HuH-7 (cell line): ENCODE measurements at places on chromosomes 4 and X.

DNA sequence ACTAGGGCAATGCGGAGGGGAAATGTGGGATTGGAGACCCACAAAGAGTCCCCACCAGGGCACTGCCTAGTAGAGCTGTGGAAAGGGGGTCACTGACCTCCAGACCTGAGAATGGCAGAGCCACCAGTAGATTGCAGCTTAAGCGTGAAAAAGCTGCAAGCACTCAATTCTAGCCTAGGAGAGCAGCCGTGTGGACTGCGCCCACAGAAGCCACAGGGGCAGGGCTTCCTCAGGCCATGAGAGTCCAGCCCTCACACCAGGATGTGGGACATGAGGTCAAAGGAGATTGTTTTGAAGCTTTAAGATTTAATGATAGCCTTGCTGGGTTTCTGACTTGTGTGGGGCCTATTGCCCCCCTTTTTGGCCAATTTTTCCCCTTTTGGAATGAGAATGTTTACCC lies 379.0 kb downstream of the INPP4B start:
- DNase-seq, result no peak

DNA sequence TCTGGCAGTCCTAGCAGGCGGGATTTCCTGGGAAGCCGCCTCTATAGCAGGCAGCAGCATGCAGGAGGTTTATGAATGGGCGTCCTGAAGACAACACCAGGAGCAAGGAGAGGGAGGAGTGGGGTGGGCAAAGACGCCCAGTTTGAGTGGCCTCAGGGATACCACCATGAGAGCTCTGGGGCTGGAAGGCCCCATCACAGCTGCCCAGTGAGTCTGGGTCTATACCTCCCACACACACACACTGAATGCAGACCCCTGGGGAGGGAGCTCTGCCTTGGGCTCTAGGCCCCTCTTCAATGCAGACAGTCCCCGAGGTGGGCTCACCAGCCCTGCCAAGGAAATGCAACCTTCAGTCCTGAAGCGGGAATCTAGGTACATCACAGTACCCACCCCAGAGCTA lies 98.6 kb downstream of the AFAP1 start:
- no peak for DNase-seq

GRCh38 chr4:10173037-10173753 lies 56.6 kb upstream of the WDR1 start:
- no peak for DNase-seq

DNA sequence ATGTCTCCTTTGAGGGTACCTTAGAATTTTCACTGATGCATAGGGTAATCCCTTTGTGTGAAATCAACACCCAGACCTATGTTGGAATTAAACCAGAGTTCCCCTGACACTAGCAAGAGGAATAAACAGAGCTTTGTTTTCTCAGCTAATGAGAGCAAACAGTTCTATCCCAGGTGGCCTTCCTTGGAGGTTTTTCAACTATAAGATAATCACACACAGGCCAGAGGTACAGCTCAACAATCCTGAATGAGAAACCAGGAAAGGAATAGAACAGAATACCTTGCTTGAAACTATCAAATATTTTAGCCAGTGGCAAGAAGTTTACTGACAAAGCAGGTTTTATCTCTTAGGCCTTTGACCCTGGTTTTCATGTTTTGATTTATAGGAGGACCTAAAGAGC lies 100.2 kb downstream of the OTC start:
- no peak for DNase-seq

- DNase-seq, result no peak
These were observed 74.1 kb upstream of the PPP3CA start for GRCh38 chr4:101421386-101421785.

- no peak for DNase-seq
These were observed 1577.5 kb upstream of the PCDH7 start for GRCh38 chr4:29142708-29143107.

GRCh38 chrX:57453901-57454300 lies 137.9 kb upstream of the ZXDB start:
- DNase-seq, result no peak

DNA sequence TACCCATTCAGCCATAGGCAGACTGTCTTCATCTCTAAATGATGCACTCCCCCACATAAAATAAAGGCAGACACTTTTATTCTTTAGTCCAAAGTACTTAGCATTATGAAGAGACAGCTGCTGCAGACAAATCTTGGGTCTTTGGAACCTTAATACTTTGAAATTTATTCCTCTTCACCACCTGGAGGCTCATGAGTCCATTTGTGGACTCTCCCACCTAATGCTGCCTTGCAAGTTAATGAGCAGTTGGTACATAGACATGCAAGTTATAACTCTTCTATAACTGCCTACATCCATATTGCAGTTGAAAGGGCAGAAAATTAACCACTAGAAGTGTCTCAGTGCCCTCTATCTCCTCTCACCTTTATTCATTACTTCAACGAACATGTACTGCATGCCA lies 118.6 kb upstream of the CPEB2 start:
- no peak for DNase-seq

- DNase-seq, result no peak
These were observed 222.4 kb downstream of the GPAT3 start for GRCh38 chr4:83758285-83758684.

DNA sequence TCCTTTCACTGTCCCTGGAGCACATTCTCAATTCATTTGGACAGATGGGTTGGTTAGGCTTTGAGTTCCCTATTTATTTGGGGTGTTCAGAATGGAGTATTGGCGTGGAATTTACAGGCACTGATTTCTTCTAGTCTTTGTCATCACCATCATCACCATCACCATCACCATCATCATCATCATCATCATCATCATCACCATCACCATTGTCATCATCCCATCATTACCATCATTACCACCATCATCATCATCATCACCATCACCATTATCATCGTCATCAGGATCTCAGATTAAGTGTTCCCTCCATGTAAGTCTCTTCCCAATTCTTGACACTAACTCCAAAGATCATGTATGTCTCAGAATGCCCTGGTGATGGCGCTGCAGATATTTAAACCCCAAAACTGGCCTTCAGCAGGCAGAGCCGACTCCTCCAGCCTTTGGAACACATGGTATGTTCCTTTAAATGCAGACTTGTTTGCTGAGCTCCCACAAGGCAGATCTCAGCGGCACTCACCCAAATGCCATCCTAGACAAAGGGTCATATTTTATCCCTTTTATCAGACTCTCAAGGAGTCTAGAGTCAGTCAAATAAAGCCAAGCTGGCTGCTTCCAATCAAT lies 19.8 kb upstream of the FAM9A start:
- no peak for DNase-seq

DNA sequence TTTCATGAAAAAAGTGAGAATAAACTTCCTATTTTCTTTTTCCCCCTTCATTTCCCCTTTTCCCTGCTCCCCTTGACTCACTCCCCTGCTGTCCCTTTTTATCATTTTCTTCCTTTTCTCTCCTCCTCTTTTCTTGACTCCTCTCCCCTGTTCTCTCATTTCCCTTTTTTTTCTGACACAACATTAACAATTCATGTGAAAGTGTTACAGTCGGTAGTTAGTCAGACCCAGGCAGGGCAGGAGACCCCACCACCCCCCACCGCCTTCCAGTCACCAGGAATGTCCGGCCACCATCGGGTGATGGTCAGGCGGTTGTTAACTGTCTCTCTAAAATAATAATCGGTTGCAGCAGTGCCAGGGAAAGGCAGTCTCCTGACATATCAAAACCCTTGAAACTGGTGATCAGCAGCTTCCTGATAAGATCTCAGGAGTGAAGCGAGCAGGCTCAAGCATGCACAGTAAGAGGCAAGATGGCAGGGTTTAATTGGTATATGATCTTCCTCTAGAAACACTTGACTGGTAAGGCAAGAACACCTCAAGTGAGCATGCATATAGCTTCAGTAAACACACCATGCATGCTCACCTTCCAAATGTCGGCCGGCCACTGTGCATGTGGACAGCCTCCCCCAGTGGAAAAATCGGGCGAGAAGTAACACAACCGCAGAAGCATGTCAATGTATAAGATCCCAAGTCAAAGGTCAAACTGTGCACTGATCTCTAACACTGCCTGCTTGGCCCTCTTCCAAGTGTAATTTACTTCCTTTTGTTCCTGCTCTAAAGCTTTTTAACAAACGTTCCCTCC lies 191.4 kb downstream of the NDST4 start:
- no peak for DNase-seq

- peak; percentile 10 for DNase-seq
These were observed 30.2 kb upstream of the NKX6-1 start for GRCh38 chr4:84529169-84529751.

GRCh38 chr4:106809076-106809475 lies 227.0 kb downstream of the DKK2 start:
- peak; percentile 8 for DNase-seq

DNA sequence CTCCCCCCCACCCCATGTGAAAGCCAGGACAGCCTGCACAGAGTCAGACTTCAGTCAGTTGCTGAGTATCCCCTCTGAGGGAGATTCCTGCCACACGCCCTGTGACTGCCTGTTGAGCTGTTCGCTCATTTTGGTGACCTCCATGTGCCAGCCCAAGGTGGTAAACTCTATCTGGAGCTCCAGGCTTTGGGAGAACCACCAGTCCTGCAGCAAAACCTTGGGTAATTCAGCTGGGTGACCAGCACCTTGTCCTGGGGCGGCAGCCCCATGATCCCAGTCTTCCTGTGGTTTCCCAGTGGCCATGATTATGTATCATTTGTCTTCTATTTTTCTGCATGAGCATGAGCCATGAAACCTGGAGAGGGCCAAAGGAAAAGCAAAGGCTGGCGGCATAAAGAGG lies 73.4 kb downstream of the NBDY start:
- no peak for DNase-seq

- no peak for DNase-seq
These were observed 28.8 kb downstream of the FGFR3 start for GRCh38 chr4:1821679-1822567.

- no peak for DNase-seq
These were observed 114.0 kb downstream of the RAPGEF2 start for GRCh38 chr4:159216834-159217233.

DNA sequence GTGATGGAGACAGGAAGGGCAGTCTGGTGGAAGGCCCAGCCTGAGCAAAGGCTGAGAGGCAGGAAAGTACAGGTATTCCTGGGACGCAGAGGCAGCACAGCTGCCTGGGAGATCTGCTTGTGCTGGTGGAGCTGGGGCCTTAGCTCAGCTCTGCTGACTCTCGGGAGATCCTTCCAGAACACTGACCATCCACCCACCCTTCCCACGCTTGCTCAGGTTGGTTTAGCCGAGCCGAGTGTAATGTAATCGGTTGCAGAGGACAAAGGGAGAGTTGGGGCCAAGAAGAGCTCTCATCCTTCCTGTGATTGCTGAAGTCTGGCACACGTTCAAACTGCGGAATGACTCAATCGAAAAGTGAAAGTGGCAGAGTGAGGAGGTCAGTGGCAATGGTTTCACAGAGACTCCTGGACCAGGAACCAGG lies 43.1 kb upstream of the GPR78 start:
- no peak for DNase-seq
